ENCODE measurements at places on chromosomes 13 and 19.

- no peak for DNase-seq
These were observed 370.0 kb downstream of the FGF9 start for GRCh38 chr13:22040810-22041364.

- no peak for DNase-seq
These were observed 69.7 kb downstream of the RASA3 start for GRCh38 chr13:114062754-114063153.

DNA sequence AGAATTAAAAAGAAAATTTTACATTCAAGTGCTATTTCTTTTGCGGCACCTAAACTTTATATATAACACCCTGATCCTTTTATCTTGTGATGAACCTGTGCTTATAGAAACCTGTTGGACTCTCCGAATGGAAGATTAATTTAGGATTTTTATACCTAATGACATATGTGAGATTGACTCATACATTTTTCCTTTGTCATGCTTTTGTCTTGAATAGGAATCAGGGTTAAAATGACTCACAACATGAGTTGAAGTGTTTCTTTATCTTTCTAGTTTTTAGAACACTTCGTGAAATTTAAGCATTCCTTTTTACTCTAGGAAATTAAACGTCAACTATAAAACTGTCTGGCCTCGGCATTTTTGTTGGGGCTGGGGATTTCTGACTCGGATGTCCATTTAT lies 378.9 kb downstream of the PCDH20 start:
- DNase-seq = no peak

DNA sequence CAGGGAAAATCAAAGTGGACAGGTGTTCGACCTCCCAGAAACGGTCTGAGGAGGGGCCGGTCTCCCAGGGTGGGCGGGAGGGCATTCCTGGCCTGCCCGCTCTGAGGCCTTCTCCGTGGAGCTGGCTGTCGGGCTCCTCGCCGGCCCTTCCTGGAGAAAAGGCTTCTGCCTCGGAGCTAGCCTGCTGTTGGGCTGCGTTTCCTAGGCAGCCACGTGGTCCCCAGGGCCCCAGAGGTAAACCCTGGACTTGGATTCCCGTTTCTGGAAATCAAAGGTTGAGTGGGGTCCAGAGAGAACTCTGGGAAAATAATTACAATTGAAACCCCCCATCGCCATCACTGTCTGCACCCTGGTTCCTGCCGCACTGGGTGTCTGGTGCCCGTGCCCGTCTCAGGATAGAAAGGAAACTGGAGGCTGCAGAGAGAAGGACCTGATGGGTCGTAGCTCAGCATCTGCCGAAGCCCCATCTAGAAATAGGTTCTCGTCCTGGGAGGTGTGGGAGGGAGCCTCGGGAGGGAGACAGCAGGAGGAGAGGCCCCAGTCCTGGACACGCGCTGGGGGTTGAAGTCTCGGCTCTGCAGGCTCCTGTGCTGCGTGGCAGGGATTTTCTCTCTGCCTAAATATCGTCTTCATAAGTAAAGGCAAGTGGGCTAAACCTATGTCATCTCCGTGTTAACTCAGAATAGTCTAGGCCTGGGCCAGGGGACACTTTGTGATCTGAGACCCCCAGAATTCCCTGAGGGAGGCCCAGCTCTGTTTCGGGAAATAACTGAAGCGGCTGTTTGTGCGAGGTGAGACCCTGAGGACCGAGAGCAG lies 7.7 kb upstream of the PROZ start:
- no peak for DNase-seq

DNA sequence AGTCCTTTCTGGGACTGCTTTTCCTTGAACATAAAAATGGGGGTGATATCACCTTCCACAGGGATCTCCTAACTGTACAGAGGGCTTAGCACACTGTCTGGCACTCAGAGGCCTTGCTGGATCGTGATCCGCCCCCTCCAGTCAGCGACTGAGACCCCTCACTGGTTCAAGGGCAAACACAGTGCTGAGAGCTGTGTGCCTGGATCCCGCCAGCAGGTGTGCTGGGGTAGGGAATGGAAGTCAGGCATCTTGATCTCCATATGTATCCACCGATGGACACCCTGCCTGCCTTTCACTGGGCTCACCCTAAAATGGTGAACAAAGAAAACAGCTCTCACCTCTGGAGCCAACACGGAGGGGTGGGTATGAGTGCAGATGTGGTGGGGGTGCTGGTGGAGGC lies 64.3 kb downstream of the IRS2 start:
- no peak for DNase-seq

DNA sequence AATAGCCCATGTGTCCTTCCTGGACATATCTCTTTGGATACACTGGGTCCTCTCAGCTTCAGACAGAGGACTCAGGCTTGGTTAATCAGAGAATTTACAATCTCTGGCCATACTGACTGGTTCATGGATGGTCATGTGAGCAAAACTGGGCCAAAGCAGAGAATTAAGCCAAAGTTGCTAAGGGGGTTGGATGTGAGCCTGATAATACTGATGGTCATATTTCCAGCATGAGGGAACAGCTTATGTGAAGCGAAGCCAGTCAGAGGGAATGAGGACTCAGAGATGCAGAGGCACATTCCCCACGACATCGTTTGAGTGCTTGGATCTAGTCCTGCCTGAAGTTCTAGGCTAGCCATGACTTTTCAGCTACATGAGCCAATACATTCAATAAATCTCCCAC lies 22.0 kb upstream of the LRRC4B start:
- DNase-seq = no peak

DNA sequence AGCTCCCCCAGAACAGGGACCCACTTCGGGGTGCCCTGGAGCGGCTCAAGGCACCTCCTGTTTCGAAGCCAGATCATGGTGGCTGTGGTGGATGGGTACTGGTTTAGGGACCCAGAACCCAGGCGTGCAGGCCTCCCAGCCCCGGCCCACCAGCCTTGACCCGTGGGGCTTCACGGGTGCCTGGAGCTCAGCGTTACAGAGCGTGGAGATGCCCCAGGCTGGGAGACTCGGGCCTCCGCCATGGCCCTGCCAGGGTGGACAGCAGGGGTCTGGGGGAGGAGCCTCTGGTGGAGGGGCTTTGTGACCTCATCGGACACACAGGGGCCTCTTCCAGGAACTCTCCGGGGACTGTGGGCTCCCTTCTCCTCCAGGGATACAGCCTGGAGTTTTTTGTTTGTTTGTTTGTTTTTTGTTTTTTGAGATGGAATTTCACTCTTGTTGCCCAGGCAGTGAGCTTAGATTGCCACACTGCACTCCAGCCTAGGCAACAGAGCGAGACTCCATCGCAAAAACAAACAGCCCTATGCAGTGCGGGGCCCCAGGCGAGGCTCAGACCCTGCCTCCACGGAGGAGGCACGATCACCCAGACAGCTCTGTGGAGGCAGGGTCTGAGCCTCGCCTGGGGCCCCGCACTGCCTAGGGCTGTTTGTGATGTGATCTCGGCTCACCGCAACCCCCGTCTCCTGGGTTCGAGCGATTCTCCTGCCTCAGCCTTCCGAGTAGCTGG lies at the start of gene GARIN5B:
Gene GARIN5B (minus strand): TSS at position 271 of the 727 bp plus-strand sequence. CDS start 194 bp downstream, at position 77.
- DNase-seq = no peak

GRCh38 chr19:17529239-17530158 lies 18.1 kb downstream of the PGLS start:
- DNase-seq = no peak
